Naive thymus-derived CD4-positive, alpha-beta T cell (primary cell): ENCODE measurements at places on chromosomes 4 and X. TPM values are rescaled to one million over a fixed set of nuclear protein-coding genes. Genes with fewer than 3 reads are reported as not detected.

PFKFB1 gene
- total RNA-seq = 1.00 TPM

GRCh38 chrX:47178337-47178736 is 15.3 kb upstream of the UBA1 start:
- DNase-seq = no peak

DNA sequence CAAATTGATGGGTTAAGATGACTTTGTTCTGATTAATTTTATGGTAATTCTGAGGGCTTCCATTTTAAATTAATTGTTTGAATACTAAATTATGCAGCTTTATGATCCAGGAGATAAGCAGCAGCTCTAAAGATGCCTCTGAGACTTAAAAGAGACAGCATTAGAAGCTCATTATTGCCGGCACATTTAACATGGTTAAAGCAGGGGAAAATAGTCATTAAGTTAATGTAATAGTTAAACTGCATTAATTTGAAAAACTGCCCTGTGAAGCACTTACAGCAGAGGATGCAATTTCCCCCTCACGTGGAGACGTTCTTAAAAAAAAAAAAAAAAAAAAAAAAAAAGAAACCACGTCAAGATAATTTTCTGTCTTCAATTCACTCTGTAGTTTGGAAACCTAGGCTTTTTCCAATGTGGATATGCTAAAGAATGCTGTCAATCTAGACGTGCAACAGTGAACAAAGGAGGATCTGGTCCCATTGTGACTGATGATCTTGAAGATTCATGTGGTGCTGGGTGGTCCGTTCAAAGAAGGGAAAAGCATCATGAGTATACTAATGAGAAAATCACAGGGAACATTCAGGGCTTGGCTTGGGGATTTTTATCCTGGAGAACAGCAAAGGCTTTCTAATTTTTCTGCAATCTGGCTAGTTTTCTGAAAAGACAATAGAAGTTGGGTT is 440.6 kb upstream of the HS3ST1 start:
- no peak for DNase-seq

TMEM271 gene
- not detected for total RNA-seq

FAM9B gene
- total RNA-seq = not detected

SUPT20HL1 gene
- total RNA-seq = not detected

DNA sequence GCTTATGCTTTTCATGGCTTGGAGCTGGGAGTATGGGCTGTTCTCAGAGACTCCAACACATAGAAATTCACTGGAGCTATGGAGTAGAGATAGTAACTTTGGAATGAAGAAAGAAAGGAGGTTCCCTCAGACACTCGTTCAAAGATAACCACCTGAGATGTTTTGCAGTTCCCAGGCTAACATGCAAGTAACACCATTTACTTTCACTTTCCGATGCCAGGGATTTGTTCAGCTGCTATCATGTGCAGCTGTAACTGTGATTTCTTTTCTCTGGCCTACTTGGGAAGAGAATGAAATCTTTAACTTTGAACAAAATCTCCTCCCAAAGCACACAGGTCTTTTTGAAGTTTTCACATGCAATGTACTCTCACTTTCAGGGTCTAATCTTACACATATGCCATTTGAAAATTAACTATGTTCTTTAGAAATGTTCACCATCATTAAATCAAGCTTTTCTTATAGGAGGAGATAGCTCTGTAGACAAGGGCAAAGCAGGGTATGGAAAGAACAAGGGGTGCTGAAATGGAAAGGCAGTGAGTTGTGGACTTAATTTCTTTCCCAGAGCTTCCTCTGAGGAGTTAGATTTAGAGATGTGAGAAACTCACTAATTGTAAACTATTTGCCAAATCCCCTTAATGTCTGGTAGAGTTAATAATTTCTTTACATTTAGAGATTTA is 514.3 kb downstream of the PDHA2 start:
- no peak for DNase-seq

DNA sequence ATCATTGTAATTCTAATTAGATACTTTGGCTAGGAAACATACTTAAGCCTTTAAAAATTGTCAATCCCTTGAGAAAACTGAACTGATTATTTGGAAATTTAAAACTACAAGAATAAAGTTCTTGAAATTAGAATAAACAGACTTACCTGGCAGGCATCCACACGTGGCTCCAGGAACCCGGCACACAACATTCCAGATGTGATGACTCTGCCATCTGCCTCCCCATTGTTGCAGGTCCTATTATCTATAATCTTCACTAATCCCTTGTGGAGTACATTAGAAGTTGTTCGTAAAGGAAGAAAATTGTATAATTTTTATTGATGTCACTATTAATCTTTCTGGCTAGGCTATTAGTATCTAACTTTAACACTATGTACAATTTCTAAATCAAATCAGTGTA is 16.2 kb upstream of the GNRHR start:
- DNase-seq = no peak

REPS2 gene
- 1.9 TPM for total RNA-seq

- no peak for DNase-seq
Observed at GRCh38 chr4:111698361-111698760, 446.9 kb upstream of the FAM241A start.

GRCh38 chr4:137129441-137129840 is 402.9 kb downstream of the PCDH18 start:
- no peak for DNase-seq

- DNase-seq = no peak
Observed at GRCh38 chr4:183636503-183636902, 22.5 kb downstream of the RWDD4 start.

- DNase-seq = peak; percentile 4
Observed at GRCh38 chrX:128807367-128807766, 715.9 kb downstream of the SMARCA1 start.

GRCh38 chr4:11729548-11729947 is 300.9 kb upstream of the HS3ST1 start:
- no peak for DNase-seq

- no peak for DNase-seq
Observed at GRCh38 chr4:14844061-14844460, 158.2 kb upstream of the CPEB2 start.

DNA sequence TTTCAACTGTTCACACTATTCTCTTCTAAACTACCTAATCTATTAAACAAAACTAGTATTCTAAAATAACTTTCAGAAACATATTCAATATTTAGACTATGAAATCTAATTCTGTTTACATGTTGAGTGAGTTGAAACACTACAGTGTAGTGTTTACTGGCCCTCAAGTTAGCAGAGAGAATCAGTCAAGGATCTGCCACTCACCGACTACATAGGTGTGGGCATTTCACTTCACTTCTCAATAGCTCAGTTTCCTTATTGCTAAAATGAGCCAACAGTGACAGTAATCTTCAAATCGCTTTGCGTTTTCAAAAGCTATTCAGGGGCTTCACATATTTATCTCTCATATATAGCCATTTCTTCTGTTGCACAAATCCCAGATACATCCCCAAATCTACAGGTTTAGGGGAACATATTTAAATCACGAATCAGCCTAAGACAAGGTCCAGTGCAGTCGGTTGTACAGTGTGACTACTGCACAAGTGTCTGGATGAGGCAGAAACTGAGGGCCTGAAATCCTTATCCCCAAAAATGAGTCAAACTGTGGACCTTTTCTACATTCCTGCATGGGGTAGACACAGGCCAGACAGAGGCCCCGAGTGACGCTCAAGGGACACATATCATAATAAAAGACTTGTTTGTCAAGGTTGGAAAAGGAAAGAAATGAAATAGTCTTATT is 129.8 kb downstream of the PPP3CA start:
- no peak for DNase-seq

DNA sequence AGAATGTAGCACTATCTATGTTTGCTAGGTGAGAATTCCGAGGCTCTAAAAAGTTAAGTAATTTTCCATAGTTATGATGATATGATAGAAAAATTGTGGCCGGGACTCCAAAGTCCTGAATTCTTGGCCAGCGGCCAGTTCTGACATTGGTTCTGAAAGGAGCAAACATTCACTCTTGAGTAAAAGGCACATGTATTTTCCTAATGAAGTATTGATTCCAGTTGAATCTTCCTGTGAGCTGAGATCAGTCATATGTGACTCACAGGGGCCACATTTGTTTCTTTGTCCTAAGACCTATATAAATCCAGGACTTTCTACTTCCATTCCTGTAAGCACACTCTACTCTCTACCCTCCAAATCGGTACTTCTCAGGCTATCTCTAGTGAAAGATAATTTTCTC is 349.9 kb downstream of the BMPR1B start:
- DNase-seq = no peak

- DNase-seq = no peak
Observed at GRCh38 chr4:185018834-185019455, 655 bp downstream of the HELT start.

CNGA1 gene
- not detected for total RNA-seq

DNA sequence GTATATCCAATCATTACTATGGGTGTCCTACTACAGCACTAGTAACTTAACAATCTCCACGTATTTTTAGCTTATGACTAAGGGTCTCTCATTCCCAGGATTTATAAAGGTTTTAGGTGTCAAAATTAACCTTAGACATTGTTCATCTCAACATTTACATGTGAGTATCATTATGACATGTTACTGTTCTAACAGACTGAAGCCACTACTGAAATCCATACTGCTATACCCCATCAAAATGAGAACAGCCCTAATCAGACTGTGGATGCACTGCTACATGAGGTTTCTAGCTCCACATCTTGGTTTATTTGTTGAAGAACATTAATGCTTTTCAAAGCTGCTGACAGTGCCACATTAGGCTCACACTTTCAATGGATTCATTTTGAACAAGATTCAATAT is 35.6 kb upstream of the TXK start:
- no peak for DNase-seq

AFF2 gene
- total RNA-seq = 2.7 TPM

TMEM154 gene
- 21.3 and 24.5 TPM in 2 replicates for total RNA-seq

GRCh38 chr4:26520728-26521450 is 30.6 kb upstream of the CCKAR start:
- no peak for DNase-seq

DNA sequence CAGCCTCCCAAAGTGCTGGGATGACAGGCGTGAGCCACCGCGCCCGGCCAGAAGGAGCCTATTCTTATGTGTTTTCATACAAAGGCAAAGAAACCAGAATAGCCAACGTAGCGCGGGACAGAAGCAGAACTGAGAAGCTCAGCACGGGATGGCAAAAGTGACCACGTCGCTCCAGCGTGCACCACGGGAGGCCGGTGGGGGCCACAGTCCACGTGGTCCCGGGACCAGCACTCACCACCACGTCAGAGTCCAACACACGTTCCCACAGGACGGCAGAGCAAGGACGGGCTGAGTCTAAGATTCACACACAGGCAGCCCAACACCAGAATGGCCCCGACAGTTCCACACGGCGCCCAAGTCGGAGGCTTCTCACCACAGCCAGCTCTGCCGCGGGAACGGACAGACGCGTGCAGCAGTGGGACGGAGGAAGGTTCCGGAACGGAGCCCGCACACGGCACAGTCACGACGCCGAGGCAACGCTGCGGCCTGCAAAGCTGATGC is 18.8 kb upstream of the GTPBP6 start:
- DNase-seq = no peak

DNA sequence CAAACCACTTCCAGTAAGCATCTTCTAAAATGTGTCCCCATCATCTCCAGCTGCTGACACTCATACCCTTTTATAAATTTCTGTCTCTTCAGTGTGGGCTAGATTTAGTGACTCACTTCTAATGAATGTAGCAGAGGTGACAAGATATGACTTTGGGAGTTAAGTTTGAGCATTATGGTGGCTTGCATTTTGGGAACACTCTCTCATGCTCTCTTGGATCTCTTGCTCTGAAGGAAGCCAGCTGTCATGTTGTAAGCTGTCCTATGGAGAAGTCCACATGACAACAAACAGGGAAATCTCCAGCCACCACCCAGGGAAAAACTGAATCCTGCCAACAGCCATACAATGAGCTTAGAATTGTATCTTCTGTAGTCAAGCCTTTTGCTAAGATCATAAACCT is 691.3 kb upstream of the PCDH7 start:
- DNase-seq = no peak

GRCh38 chr4:56215901-56216300 is 171.4 kb downstream of the AASDH start:
- DNase-seq = no peak

DNA sequence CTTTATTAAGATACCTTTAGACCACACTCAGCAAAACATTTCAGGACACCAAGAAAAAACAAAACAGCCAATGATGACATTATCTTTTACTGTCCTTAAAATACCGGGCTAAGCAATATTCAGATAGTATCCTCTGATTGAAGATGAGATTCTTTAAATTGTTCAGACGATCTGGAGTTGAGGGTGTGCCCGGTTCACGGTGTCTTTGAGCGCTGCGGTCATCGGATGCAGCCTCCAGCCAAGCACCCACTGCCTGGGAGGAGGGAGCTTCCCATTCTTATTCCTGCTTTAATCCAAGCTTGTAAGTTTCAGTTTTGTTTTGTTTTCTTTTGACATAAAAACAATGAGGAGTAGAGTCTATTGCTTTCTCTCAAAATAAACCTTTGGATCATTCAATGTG is 14.1 kb downstream of the FAM149A start:
- DNase-seq = no peak

- DNase-seq = no peak
Observed at GRCh38 chrX:68238568-68238967, 194.7 kb downstream of the OPHN1 start.

GRCh38 chrX:19956923-19957322 is 33.9 kb downstream of the BCLAF3 start:
- DNase-seq = no peak

HCCS gene
- 19.3 and 19.9 TPM in 2 replicates for total RNA-seq

GRCh38 chr4:137039370-137039769 is 492.9 kb downstream of the PCDH18 start:
- DNase-seq = no peak

- DNase-seq = no peak
Observed at GRCh38 chr4:86055898-86056297, 304.0 kb downstream of the MAPK10 start.

DNA sequence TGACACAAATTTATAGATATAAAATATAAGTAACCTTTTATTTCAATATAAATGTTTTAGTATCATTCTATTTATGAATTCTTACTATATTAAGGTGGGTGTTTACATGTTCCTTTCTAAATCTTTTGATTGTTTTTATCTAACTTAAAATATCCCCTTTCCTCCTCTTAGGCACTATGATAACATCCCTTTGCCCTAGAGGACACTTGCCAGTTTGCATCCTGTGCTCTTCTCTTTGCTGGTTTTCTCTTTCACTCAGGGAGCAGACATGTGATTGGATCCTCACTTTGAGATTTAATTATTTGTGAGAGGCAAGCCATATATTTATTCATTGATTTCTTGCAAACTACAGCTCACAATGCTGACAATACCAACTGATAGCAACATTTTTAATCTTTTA is 16.2 kb downstream of the LRIT3 start:
- DNase-seq = no peak

SERTM2 gene
- not detected for total RNA-seq

DNA sequence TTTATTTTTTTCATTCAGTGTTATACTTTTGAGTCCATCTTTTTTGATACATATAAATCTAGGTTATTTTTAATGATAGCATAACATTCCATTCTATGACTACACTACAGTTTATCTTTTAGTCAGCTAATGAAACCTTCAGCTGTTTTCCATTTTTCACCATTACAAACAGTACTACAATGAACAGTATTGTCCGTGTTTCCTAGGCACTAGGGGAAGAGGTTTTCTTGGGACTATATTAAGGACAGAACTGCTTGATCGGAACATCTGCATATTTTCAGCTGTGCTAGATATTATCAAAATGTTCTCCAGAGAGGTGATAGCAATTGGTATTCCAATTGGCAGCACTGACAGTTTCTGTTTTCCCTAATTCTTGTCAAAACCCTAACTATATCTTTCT is 44.3 kb upstream of the HCCS start:
- no peak for DNase-seq

NPY2R gene
- not detected for total RNA-seq
